Activated CD4-positive, alpha-beta T cell treated with anti-CD3 and anti-CD28 coated beads, Interleukin-2, amount 10 ng/mL, durations not matched to agents 24 days and 14 days (primary cell): ENCODE measurements at places on chromosomes 2 and 18.

DNA sequence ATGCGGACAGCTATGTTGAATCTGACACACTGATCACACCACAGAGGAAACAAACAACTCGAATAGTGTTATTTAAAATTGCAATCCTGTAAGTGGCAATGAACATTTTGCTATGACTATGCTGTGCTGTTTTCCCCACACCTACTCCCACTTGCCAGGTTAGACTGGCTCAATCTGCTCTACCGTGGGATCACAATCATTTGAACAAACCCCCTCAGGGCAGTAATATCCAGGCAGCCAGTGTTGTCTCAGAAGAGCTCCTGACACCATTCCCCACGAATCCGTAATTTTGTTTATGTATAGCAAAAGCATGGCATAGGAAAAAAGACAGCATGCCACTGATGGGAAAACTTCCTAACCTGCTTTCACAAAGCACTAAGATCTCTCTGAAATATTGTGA lies 284.3 kb downstream of the ERBB4 start:
- H3K4me1 ChIP-seq, result no peaks in the 10 kb centered on the region
- DNase-seq, result no peak
- H3K36me3 ChIP-seq, result no peaks in the 10 kb centered on the region
- no peaks in the 10 kb centered on the region for H3K27me3 ChIP-seq

DNA sequence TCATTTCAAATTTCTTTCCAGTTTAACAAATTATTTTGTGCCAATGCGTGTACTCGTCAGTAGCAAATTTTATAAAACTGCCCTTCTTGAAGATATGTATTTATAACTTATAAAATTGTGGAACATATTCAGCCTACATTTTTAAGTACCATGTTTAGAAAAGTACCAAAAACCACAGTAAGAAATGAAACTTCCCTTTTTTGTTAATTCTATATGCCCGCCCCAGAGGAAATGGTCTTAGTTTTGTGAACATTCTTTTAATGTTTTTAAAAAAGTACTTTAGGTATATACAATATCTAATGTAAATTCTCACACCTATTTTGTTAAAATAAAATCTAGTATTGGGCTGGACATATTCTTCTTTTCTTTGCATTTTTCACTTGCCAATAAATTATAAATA lies 1.2 kb downstream of the UGT1A9 start:
- H3K36me3 ChIP-seq, result no peaks in the 10 kb centered on the region
- H3K4me1 ChIP-seq, result no peaks in the 10 kb centered on the region
- DNase-seq, result no peak
- peaks cover 18% of the 10 kb centered on the region for H3K27me3 ChIP-seq
- no peak overlapping the region for H3K27ac ChIP-seq

DNA sequence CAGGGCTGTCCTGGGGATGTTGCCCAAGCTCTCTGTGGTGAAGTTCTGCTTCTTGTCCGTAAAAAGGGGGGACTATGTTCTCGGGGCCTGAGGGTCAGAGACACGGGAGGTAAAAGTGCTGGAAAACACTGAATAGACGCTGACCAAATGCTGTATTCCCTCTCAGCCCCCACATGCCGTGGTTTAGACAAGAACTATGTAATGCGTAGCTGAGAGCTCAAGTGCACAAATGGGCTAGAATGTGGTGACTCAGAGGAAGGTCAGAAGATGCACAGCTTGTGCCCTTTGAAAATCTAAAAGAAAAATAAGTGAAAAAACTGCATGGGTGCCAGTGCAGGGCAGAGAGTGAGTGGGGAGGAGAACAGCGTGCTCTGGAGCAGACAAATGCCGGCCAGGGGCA lies 80.3 kb upstream of the MAP4K4 start:
- H3K36me3 ChIP-seq, result no peaks in the 10 kb centered on the region
- no peak for DNase-seq
- H3K4me3 ChIP-seq, result no peak overlapping the region
- peaks cover 2% of the 10 kb centered on the region for H3K4me1 ChIP-seq
- H3K27ac ChIP-seq, result no peak overlapping the region

- H3K27ac ChIP-seq, result no peak overlapping the region
- no peaks in the 10 kb centered on the region for H3K27me3 ChIP-seq
- H3K4me3 ChIP-seq, result no peak overlapping the region
- H3K36me3 ChIP-seq, result no peaks in the 10 kb centered on the region
- no peak for DNase-seq
- no peaks in the 10 kb centered on the region for H3K4me1 ChIP-seq
Measured at GRCh38 chr18:37156330-37156942, 327.5 kb downstream of the KIAA1328 start.
